Stimulated activated CD8-positive, alpha-beta memory T cell treated with anti-CD3 and anti-CD28 coated beads, Interleukin-15, amount 100 ng/mL, for 48 hours (primary cell): ENCODE measurements at places on chromosomes 4 and X.

DNA sequence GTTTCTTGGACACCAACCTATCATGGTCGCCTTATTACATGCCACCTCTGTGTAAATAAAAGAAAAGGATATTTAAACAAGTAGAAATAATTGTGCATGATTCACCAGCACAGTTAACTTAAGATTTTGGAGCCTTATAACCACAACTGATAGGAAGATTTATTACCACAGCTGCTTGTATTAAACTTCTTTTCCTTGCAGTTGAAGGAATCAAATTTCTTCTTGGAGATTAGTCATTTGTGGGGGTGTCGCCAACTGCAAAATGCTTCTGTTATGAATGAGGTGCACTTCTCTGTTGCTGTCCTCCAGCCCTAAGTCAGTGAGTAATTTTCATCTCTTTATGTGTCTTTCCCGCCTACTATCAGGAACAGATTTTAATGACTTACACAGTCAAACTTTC, 73.3 kb downstream of the OR13H1 start:
- DNase-seq: no peak

GRCh38 chr4:172683021-172683420, 485.6 kb upstream of the GALNT7 start:
- DNase-seq: no peak

DNA sequence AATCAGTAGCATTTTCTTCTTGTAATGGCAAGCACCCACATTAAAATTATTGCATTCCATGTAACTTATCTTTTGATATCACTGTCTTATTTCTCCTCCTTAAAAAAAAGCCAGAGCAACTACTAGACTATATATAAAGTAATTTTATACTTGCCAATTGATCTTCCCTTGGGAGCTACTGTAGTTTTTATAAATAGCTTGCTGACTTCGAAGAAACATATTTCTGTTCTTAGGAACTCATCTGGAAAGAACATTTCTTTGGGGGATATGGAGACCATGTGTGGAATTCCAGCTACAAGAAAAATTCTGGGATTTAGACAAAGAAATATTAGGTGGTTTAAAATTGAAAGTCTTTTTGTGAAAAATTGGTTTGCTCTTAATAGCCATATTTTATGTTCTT, 94.9 kb downstream of the BMPR1B start:
- DNase-seq: no peak

- no peak for DNase-seq
These were observed 15.6 kb downstream of the CXorf66 start for GRCh38 chrX:139949703-139950102.

DNA sequence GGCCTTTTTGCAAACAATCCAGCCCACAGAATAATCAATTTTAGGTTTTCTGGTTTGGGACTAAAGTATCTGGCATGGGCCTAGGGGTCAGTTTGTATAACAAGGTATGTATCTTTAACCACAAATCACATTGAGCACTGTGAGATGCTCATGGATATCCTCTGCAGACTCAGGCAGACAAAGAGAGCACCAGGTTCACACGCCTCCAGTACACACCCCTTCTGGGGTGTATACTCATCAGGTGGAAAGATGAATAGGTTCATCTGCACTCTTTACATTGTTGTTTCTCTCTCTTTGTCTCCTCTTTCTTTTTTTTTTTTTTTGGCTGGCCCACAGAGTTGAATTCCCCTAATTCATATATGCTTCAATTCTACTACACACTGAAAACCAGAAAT, 21.1 kb downstream of the TEC start:
- DNase-seq: no peak

DNA sequence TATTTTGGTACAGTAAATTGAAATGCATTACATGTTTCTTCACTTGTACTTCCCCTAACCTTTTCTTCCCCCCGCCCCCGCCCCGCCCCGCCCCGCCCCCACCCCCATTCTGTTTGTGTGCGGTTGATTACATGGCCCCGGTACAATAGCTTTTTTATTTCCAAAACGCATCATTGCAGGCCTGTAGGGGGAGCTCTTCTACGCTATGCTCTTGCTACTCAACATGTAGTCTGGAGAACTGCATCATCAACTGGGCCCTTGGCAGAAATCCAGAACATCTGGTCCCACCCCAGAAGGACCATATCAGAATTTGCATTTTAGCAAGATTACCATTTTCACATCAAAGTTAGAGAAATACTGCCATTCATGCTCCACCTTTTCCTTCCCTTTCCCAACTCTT, 333.3 kb upstream of the DDX53 start:
- no peak for DNase-seq

GRCh38 chrX:109281483-109282275, 200.2 kb downstream of the GUCY2F start:
- DNase-seq: no peak

DNA sequence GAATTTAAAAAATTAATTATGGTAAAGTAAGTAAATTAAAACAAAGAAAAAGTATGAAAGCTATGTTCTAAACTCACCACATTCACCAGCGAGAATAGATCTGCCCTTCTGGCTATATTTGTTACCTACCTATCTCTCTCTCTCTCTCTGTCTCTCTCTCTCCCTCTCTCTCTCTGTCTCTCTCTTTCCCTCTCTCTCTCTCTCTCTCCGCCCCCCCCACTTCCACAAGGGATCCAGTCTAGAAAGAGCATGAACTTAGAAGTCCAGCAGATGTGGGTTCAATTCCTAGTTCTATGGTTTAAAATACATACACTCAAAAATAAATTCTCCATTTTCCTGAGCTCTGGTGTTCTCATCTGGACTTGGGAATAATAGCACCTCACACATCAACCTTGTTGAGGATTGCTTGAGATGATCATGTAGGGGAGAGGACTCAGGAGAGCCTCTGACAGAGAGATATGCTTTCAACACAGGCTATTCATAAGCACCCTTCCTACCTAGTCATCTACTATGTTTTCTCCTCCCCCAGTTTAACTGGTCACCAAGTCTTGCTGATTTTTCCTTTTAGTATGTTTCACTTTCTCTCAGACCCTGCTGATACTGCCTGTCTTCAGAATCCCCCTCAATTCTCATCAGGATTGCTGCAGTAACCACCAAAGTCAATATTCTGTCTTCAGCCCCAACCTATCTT, 64.7 kb downstream of the SLC7A11 start:
- no peak for DNase-seq

- no peak for DNase-seq
These were observed 292.2 kb downstream of the FBXO8 start for GRCh38 chr4:173991316-173991715.

DNA sequence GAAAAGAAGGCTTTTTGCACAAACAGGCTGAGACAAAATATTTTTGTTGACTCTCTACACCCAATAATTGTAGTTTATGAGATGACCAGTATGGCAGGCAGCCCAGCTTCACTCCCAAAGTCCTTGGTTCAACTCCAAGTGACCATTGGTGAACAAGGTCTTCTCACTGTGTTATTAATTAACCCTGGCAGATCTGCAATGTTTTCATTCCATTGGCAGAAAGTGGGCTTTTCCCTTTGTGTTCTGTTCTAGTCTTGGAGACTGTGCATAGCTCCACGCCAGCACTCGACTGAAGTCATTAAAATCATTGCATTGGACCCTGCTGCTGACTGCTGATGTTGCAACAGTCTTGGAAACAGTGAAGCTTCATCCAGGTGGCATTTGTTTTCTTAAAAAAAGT, 277.3 kb upstream of the HAND2 start:
- no peak for DNase-seq

DNA sequence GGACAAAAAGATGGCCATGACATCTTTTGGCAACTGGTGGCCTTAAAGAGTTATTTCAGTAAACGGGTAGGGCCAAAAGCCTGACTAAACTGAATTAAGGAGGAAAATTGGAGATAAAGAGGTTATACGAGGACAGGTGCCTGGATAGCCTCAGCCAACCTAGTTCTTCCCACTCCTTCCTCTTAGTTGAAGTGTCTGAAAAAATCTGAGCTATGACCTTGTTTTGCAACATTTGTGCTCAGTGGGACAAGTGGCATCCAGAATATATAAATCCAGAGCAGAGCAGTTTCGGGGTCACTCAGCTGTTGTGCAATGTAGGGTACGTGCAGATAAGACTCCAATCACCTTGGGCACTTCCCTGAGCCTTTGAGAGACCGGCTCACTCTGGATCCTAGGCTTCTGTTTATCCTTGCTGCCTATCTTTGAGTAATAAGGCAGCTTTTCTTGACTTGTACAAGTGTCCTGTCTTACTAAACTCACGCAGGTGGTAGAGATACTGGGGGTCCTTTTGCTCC, 50.2 kb upstream of the MORC4 start:
- DNase-seq: no peak

DNA sequence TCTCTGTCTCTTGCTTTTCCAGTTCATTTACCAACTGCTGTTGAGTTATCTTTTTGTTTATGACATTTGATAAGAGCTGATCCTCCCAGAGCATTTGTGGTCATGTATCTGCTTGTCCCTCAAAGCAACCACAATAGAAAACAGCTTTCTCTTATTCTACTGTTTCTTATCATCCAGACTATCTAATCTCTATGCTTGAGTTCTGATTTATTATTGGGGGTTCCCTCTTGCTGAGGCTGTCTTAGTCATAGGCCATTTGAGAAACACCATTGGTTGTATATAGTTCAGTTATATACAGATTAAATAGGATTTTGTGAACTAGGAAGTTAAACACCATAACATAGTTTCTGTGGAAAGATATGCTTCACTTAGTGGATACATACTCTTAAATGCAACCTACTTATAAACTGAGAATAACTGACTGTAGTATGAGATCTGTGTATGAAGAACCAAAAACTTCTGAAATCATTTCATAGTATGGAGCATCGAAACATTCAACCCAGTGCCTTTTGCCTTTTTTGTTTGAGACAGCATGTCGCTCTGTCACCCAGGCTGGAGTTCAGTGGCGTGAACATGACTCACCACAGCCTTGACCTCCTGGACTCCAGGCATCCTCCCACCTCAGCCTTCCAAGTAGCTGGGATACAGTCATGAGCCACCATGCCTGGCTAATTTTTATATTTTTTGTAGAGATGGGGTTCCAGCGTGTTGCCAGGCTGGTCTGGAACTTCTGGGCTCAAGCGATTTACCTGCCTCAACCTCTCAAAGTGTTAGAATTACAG, 75.8 kb downstream of the STIM2 start:
- DNase-seq: no peak

- no peak for DNase-seq
These were observed 595.0 kb upstream of the BOD1L1 start for GRCh38 chr4:14222377-14223029.

- no peak for DNase-seq
These were observed 138.6 kb upstream of the APOOL start for GRCh38 chrX:84865113-84865512.

DNA sequence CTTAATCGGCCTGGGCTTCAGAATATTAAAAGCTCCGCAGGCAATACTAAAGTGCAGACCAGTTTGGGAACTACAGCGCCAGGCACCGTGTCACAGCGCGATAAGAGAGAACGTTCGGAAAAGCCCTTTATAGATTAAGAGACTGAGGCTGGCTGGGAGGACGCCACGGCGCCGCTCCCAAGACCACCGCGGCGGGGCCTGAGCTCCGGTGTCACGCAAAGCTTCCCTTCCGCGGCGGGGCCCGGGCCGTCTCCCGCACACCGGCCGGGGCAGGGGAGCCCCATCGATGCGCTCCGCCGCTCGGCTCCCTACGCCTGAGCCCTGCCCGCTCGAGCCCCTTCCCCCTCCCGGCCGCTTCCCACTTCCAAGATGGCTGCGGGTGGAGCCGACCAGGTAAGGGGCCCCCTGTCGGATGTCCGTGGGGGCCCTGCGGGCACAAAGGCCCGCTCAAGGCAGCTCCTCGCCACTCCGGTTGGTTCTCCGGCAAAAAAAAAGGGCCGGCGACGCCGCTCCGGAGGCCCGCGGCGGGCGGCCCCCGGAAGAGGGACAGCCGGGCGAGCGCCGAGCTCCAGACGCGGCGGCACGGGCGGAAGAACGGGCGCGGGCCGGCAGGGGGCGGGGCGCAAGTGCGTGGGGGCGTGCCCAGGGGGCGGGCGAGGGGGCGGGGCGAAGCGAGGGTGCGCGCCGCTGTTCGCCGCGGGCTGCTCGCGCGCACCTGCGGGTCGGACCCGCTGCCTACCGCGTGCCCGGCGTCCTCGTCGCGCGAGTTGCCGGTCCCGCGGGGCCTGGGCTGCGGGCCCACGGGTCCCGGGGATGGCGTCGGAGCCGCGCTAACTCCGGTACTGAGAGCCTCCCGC, at the start of gene TBC1D14:
Gene TBC1D14, plus strand, starts transcription at position 714 of the 857 bp plus-strand sequence. CDS start 13,564 bp downstream, outside the sequence.
- DNase-seq: peak; percentile 75
